LoVo (cell line): ENCODE measurements at places on chromosomes 16 and 17.

GRCh38 chr17:48505788-48506187, 25.0 kb downstream of the HOXB1 start:
- peak; percentile 66 for DNase-seq

- DNase-seq, result no peak
These were observed 6.7 kb downstream of the SMIM5 start for GRCh38 chr17:75639771-75640555.

GRCh38 chr17:79393358-79394052, 217.3 kb downstream of the RBFOX3 start:
- peak; percentile 64 for DNase-seq

GRCh38 chr17:80367503-80367902, 47.5 kb upstream of the ENDOV start:
- no peak for DNase-seq

DNA sequence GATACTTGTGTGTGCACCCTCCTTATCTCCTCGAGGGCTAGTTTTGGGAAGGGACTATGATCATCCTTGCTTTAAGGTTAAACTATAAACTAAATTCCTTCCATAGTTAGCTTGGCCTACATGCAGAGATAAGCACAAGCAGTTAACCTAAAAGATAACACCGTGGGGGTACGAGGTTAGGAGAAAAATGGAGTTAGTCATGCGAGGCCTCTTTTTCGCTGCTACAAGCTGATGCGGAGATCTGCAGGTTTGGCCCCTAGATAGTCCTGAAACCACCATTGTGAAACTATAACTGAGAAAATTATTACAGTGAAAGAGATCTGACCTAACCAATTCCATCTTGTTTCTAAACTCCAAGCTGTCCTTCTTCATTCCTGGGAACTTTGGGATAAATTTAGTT, 113.7 kb upstream of the ZKSCAN2 start:
- DNase-seq, result no peak

DNA sequence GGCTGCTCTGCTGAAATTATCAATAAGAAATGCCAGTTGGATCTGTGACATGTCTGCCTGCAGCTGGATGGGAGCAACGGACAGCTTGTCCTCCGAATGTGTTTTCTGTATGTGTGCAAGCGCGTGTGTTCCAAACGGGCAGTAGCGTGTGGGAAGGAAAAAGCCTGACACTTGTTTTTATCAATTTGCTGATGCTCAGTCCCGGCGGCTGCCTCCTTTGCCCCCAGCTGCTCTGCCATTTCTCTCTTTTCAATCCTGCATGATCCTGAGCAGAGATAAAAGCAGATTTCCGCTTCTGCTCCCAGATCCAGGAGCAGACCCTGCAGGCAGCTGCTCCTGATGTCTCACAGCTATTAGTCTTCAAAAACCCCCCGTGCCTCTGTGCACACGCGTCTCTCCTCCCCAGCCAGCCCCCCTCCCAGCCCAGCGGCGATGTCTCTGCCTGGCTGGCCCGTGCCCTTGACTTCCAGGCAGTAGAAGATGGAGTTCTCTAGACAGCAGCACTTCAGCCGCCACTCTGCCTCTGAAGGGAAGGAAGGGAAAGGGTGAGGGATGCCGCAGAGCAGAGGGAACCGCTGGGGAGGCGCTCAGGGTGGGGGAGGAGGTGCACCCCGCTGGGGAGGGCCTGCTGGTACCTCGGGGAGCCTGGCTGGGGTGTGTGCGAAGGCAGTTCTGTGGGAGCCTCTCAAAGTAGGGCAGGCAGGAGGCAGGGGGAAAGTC, 4.1 kb downstream of the PRCD start:
- no peak for DNase-seq

DNA sequence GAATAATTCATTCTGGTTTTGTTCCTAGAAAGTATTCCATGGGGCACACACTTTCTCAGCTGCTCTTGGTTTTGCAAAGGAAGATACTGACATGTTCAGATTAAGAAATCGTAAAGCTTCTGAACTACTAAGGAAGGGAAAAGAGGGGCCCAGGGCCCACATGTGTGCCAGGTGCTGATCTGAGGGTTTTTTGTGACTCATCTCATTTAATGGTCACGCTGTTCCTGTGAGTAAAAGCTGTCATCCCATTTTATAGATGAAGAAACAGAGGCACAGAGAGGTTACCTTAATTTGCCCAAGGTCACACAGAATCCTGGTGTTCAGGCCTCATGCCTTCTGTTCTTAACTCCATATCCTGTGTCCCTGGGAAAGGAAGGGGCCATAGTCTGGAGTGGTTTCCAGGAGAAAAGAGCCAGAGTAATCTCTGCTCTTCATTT, 113.2 kb downstream of the MSI2 start:
- DNase-seq, result peak; percentile 16

- peak; percentile 49 for DNase-seq
These were observed 556 bp upstream of the SPNS1 start for GRCh38 chr16:28974007-28974436.

DNA sequence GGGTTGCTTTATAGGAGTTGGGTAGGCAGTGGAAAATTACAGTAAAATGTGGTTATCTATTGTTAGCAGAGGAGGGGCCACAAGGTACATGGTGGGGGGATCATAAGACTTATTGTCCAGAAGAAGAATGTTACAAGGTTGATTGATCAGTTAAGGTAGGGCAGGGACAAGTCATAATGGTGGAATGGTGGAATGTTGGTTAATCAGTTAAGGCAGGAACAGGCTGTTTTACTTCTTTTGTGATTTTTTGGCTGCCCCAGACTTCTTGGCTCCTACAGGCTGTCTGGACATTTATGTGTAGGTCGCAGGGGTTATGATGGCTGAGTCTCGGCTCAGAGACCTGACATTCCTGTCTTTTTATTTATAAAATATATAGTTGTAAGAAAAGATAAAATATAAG, 2277.1 kb downstream of the TP53TG3F start:
- no peak for DNase-seq

DNA sequence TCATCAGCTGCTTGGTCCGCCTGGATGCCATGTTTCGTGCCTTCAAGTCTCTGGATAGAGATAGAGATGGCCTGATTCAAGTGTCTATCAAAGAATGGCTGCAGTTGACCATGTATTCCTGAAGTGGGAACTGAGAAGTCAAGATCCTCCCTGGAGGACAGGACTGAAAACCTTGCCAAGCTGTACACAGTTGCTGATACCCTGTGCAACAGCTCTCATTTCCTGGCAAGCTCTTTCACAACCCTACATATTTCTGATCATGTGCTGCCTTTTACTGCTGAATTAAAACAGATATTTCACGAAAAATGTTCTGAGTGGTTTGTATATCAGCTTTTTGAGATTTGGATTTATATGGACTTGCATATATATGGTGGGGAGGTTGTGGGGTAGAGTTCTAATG, 898 bp downstream of the CAPNS2 start:
- DNase-seq, result no peak

DNA sequence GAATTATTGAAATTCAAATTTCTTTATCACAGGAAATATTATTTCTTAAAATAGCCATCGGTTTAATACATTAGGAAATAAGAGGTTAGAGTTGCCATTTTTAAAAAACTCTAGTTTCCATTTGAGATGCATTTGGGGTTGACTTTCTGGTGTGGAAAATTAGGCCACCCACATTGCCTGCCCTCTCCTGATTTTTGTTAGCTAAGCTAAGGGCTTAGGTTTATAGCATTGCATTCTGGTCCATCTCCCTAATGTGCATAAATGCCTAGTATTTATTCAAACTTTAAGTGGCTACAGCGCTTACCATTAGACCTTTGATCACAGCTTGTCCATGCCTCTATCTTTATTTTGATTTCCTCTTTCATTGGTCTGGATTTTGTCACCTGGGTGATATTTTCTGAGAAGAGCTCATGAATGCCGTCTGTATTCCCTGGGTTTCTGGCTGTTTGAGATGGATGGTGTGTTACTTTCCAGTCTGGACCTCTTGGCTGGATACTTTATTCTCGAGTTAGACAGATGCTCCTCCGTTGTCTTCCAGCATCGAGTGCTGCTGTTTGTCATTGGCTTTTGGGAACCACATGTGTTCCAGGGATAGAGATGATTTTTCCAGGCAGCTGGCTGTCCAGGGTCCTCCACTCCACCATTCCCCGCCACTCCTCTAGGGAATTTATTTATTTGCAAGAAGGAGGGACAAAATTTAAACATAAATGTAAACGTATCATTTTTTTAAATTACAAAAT, 120.3 kb downstream of the KATNIP start:
- DNase-seq, result no peak
